ENCODE measurements at places on chromosomes 12 and 14.

DNA sequence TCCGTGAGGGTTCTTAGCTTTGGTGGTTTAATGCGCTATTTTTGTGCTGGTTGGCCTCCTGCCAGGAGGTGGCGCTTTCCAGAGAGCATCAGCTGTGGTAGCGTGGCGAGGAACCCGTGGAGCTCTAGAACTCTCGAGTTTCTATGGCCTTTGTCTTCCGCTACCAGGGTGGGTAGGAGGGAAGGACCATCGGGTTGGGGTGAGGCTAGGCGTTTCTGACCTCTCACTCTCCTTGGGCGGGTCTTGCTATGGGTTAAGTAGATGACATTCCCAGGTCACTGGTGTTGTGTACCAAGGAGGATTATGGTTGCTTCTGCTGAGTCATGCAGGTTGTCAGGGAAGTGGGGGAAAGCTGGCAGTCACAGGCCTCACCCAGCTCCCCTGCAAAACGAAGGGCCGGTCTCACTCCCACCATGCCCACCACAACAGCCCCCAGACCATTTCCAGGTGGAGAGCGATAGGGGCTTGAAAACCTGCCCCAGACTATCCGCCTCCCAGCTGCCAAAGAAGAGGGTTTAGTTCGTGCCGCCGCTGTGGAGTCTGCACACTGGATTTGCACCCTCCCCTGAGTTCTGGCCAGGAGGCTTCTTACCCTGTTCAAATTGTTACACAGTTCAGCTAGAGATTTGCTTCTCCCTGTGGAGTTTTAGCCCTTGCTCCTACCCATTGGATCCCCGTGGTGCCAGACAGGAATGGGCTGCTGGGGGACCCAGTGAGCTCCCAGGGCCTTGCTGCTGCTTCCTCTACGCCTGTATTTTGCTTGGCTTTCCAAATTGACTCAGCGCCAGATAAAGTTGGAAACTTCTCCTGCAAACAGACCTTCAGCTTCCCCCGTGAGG lies 21.9 kb downstream of the RNFT2 start:
- DNase-seq, result peak; percentile 30

DNA sequence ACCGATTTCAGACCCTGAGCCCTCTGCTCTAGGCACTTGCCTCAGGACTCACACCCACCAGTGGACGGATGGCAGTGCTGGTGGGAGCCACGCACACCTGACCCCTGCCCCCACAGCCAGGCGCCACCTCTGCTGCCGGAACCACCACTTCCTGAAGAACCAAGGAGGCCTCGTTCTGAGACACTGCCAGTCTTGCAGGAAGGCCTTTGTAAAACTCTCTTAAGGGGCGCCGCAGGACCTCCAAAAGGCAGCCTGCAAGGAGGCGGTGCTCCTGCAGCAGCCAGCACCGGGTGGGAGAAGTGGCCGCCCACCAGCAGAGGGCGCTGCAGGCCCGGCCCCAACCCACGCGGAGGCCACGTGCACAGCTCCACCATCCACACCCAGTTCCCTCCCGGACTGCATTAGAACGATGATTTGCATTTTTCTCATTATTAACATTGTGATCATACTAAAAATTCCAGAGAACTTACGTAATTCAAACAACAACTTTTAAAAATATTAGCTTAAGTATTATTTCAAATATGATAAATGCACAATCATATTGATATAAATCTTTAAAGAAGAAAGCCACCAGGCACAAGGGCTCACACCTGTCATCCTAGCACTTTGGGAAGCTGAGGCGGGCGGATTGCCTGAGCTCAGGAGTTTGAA lies 12.8 kb downstream of the STX2 start:
- peak; percentile 75 for DNase-seq

DNA sequence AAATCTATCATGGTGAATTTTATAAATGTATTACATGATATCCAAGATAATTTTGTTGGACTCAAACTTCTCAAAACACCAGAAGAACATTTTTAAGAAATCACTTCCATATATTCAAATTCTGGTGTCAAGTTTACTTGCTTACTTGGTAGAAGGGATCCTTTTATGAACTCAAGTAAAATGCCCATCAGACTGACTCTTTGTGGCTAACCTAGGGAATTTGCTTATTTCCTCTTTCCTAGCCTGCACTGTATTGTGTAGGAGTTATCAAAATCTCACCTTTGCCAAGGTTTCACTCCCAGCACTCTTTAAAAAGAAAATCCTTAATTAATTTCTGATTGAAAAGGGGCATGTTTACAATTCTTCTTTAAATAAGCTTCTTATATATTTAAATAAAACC lies 196.5 kb downstream of the DUSP6 start:
- no peak for DNase-seq

DNA sequence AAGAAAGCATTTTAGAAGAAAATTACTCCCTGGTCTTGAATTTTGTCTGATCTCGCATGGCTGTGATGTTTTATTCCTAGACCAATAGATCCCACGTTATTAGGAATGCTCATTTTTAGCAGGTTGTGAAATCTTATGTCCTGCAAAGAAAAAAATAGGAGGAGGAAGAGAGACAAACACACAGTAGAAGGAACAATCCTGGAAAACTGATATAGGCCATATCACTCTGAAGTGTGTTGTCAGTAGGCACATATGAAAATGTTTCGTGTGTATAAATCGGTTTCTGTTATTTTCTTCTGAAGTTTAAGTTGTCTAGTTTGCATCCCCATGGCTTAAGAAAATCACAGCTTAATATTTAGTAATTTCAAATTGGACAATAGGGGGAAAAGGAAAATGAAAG lies 12.4 kb downstream of the SLCO1B3 start:
- no peak for DNase-seq

GRCh38 chr12:113649256-113649830 lies 177.7 kb upstream of the LHX5 start:
- DNase-seq, result no peak

- DNase-seq, result no peak
Observed at GRCh38 chr12:130334937-130335336, 2.8 kb upstream of the PIWIL1 start.

- peak; percentile 16 for DNase-seq
Observed at GRCh38 chr12:7190268-7191055, 976 bp downstream of the PEX5 start.

DNA sequence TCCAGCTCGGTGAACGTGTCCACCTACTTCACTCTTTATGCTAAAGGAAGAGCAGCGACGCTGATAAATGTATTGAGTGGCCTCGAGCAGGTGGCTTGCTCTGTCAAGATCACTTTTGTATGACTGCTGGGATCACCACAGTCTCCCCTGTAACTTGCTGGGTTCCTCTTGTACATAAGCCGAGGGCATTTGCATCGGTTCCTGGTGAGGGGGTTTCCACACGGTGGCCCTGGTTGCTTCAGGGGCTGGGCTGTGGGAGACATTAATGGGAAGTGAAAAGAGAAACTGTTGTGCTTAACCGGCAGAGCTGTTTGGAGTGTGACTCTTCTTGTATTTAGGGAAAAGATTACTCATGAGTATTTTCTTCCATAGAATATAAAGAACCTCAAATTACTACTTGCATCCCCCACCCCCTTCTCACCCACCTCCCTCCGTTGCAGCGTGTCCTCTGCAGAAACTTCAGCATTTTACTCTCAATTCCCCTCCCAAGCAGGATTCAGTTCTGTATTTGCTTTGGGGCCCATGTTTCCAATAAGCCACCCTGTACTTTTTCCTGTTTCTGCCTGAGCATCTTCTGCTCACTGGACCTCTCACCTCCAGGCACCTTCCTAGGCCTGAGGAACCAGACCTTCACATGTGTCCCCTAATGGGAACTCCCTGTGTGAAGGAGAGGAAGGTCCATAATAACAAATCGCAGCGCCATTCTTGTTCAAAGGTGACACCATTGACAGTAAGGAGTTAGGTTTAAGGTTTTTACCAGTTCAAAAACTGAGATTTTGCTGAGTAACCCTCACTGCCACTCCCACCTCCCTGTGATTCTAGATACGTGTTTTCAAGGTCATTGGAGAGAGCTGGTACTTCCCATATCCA lies 187.0 kb downstream of the ETV6 start:
- peak; percentile 68 for DNase-seq

DNA sequence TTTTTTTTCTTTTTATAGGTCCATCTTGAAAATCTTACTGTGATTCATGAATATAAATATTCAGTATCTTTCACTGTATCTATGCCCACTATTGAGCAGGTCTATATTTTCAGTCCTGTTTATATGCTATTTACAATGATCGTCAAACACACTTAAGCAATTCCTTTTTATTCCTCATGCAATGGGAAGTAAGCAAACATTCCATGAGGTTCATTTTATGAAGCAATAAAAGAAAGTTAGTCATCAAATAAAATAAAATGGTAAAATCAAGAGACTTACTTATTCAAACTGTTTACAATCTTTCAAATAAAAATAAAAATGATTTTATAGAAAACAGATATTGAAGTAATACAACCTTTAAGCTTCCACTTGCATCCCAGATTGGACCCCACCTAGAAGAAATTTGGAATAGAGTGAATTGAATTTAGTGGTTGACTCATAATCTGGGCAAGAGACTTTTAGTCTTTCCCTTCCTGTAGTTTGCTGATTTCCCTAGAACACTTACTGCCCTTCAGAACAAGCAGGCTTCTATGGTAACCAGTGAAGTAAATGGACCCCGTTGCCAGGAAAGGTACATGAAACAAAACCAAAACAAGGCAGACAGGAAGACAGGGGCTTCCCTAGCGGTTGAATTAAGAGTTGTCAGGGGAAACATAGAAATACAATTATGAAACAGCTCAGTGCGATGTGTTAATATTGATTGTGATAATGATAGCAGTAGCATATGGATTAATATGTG lies 241.0 kb upstream of the ATP2B1 start:
- no peak for DNase-seq

DNA sequence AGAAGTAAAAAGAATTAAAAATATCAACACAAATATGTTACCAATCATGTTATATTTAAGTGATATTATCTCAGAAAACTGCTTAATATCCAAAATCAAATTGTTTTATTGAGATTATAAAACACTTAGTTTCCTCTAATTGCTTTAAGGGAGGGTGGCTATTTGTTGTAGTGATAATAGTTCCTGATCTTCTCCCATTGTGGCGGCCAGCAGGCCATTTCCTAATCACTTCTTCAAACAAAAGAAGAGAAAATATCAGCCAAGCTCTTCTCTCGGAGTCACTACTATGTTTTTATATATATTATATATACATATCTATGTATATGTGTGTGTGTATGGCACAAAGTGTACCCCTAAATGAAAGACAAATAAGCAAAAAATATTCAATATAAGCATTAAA lies 31.5 kb downstream of the ERO1A start:
- DNase-seq, result no peak

DNA sequence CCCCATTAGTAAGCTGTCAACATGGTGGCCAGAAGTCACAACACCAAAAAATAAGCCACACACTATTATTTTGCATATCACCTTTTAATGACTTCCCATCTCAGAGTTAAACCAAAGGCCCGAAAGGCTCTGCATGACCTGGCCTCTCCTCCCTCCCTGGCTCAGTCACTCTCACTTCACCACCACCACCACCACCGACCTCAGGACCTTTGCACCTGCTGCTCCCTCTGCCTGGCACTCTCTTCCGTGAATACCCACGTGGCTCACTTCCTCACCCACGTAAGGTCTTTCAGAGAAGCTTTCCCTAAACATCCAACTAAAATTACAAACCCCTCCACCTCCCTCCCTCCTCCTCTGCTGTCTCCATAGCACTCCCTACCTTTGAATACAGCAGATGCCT lies 134.3 kb downstream of the RIMBP2 start:
- DNase-seq, result no peak

DNA sequence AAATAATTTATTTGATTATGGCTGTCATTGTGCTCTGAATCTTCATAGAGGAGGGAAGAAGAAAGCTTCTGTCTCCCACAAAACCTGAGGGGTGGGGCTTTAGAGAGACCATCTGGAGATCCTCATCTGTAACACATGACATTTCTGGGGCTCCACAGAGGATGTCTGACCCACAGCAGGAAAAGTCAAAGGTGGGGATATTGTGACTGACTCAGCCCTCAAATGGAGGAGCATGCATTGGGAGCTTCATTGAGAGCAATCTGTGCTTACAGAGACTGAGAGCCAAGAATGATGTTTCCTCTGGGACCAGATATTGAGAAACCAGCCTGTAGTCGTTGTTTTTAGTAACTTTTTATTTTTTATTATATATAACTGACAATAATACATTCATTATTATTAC lies 158.7 kb downstream of the SYT1 start:
- no peak for DNase-seq

DNA sequence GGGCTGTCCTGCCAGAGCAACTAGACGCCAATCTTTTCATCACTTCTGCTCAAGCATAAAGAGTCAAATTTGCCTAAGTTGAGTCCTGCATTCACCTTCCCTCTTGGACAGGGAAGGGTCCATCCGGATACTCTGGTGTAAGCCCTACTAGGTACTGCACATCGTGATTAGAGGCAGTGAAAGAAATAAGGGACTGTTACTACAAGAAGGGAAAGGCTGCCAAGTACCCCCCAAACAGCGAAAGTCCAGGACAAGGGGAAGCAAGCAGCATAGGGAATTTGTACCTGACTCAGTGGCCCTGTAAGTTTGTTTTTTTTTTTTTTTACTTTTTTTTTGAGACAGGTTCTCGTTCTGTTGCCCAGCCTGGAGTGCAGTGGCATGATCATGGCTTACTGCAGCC lies 13.7 kb upstream of the PLEKHH1 start:
- DNase-seq, result no peak

GRCh38 chr12:94460616-94460959 lies 921 bp upstream of the CEP83 start:
- no peak for DNase-seq

All from activated naive CD4-positive, alpha-beta T cell treated with anti-CD3 and anti-CD28 coated beads, Interleukin-2, amount 50 U/mL, for 16 hours (primary cell).